T-helper 17 cell (primary cell): ENCODE measurements at places on chromosomes 11 and 22.

DNA sequence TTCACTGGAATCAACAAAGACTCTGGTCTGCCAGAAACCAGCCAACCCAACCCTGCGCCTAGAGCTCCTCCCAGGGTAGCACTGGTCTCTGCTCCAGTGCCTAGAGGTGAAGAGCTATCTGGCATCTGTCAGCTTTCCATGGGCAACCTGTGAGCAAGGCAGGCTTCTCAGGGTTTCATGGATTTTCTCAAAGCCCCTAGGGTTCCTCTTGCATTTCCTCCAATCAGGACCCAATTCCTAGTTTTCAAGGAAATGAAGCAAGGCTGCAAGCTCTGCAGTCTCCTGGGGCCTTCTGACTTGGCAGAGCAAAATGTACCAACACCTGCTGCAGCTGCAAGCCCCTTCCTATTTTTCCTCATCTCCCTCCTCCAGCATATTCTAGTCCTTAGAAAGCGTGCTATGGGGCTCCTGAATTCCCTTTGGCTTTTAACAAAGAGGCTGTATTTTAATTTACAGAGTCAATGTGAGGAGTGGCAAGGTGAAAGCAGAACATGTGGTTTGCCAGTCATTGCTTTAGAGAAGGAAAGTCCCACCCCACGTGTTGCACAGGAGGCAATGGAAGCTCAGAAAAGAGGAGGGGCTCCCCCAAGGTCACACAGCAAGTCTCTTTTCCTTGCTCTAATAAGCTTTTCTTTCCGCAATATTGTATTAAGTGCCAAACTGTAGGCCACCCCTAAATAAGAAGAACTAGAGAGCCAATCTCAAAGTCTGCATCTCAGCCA, 33.0 kb upstream of the RIC3 start:
- no peak for DNase-seq

DNA sequence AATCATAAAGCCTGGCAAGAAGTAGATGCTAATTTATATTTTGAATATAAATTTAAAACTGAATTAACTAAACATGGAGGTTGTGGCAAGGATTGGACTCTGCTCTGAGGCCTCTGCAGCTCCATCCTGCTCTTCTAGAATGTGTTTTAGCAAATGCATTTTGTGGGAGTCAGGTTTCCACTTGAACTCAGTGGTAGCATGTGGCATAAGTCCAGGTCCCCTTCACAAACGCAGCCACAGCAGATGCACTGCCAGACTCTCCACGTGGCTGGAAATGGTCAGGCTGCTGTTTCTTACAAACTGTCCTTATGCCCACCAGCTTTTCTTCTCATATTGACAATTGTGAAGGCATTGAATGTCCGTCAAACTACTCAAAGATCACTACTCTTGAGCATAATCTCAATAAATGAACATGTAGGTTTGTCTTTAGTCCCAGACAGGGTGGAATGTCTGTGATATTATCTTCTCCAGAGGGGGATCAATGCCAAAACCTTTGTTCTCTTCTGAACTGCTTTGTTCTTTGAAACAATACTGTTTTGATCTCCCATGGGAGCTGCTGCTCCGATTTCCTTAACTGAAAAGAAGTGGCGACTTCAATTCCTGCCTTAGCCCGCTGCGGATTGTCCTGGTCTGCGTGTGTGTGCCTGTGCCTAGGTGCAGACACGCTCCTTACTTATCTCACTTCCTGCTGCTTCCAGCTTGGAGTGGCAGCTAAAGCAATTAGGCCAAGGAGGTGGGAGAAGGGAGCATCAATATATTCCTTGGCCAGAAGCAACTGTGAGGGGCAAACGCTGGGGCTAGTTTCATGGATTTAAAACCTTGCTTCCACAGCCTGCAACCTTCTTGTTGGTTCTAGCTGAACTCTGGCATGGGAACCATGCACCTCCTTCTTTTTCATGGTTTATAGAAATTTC, 24.2 kb downstream of the EIF4G2 start:
- no peak for DNase-seq

GRCh38 chr22:36244522-36245391, 5.4 kb upstream of the APOL2 start:
- no peak for DNase-seq

GRCh38 chr22:50210378-50211139, 9.7 kb downstream of the SELENOO start:
- no peak for DNase-seq

DNA sequence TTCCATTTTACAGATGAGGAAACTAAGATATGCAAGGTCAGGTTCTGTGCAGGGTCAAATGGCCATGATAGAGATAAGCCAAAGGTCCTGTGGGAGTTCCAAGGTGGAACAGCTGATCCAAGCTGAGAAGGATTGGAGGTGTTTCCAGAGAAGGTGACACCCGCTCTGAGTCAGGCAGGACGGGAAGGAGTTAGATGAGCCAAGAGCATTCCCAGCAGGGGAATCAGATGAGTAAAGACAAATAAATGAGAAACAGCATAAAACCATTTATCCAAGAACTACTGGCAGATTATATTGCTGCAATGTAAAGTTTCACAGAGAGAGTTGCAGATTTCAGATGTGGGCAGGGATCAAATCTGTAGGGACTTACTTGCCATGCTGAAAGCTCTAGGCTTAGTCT, 18.9 kb upstream of the HEPHL1 start:
- no peak for DNase-seq

DNA sequence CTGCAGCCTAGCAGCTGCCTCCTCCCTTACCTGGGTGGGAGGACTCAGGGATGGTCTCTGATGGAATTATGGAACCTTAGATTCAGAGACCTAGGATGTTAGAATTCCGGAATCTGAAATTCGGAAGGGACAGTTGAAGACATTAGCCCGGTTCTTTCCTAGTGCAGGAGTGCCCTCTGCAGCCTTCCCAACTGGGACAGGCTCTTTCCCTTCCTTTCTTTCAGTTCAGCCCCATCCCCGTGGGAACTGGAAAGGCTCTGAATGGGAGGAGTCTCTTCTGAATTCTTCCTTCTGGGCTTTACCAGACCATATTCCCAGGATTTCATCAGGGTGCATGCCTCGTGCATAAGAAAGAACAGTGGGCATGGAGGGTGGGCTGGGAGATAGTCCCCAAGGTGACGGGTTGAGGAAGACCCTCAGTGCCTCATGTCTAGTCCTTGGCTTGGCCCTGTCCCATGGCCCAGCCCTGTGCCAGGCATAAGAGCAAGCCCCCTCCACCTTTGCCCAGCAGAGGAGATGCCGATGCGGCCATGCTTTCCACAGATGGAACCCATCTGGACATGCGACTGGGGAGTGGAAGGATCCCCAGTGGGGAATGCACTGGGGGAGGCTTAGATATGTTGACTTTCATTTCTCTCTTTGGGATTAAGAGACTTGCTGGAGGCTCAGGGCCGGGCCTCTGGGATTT, 14.4 kb downstream of the DNAJB13 start:
- DNase-seq, result no peak

- no peak for DNase-seq
Measured at GRCh38 chr22:24066865-24067264, 55.8 kb downstream of the CABIN1 start.

- no peak for DNase-seq
Measured at GRCh38 chr11:94673951-94674491, 94.1 kb upstream of the AMOTL1 start.

DNA sequence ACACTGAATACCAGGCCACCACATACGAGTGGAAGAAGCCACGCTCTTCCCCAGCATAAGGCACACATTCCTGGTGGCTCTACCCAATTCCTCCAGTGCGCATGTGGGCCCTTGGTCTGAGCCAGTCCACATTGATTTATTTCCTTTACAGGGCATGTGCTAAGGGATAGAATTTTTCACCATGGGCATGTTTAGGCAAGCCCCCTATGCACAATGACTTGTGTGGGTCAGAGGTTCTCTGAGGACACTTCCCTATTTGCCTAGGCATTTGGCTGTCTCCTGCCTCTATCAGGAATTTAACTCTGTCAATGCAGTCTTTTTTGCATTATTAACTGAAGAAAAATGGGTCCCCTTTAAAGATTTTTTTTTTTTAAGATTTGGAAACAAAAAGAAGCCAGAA, 718.1 kb downstream of the NTM start:
- no peak for DNase-seq

DNA sequence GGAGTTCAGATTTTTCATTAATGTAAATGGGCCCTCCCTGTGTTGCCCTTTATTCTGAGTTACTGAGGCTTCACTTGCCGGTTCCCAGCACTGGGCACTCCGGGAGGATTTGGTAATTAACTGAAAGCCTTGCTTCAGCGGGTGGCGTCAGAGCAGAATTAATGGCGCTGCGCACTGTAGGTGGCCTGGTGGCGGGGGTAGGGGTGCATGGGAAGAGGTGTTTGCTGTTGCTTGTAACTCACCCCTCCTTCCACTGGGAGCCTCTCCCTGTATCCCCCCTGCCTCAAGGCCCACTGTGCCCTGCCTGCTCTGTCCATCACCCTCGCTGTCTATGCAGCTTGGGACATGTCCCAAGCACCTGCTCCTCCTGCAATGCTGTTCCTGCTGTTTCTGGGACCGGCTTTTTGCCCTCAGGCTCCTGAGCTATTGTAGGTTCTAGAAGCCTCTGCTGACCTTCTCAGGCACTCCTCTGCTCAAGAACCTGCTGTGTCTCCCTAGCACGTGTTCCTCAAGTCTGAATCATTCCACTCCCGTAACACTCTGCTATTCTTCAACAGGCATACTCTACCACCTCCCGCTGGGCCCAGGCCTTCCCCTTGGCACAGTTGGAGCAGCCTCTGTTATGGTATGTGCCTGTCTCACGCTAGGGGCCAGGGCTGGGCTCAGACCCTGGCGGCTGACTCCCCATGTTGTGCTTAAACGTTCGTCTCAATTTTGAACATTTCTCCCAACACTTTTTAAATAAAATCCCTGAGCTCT, 24.4 kb downstream of the ARHGAP8 start:
- DNase-seq, result no peak

DNA sequence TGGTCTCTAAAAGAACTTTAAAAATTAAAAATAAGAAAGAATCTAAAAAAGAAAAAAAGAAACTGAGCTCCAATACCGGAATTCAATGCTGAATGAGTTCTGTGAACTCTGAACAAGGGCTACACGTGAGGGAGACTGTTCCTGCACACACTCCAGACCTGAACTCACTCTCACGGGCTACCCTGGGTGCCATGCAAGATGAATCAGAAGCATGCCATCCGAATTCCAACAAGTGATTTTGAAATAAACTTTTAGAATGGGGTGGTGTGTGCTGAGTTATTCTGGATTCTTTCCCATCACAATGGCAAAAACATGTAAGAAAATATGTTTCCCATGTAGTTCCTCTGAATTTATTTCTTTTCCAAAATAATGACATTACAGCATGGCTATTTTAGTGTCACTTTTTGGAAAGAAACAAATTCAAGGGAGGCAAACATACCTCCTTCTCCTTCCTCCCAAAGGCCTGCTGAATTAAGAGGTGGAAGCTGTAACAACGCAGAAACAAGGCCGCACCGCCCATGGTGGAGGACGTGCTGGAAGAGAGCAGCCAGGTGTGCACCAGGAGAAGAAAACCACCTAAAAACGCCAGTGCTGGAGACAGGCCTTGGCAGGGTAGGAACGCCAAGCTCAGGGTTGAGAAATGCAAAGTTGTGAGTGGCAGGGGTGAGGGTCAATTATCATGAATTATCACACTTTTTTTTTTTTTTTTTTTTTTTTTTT, 63.2 kb upstream of the ARFGAP3 start:
- no peak for DNase-seq

- DNase-seq, result no peak
Measured at GRCh38 chr11:125516245-125516644, 20.2 kb upstream of the FEZ1 start.

DNA sequence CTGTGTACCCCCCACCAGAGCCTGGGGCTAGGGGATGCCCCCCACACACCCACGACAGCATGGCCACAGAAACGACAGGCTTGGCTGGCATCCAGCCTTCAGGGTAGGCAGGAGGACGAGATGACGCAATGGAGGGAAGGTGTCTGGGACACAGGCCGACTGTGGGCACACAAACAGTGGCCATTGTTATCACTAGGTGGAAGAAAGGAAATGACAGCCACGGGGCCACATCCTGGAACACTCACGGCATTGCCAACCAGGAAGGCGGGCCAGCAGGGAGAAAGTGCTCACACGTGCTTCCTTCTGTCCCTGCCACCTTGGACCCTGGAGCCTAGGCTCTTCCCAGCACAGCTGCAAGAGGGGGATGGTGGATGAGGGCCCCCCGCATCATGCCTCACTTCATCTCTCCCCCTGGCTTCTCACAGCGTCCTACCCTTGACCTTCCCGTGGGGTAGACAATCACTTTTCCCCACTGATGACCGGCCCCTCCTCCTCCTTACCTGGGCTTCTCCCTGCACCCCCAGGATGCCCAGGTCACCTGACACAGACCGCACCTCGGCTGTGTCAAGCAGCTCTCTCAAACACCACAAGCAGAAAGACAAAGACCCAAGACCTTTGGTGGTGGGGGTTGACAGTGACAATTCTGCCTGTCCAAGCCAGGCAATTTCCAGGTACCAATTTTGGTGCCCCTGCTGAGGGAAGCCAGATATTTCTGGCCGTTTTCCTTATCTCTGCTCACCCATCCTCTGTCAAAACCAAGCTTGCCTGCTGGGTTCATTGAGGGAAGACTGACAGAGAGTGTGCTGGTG, 8.6 kb downstream of the PLA2G6 start:
- no peak for DNase-seq

GRCh38 chr11:83723999-83724398, 437.8 kb upstream of the CCDC90B start:
- no peak for DNase-seq

- no peak for DNase-seq
Measured at GRCh38 chr11:47606731-47607130, 12.5 kb upstream of the C1QTNF4 start.

- DNase-seq, result no peak
Measured at GRCh38 chr22:48250286-48250895, 1487.9 kb downstream of the TBC1D22A start.
